Vein endothelial cell (primary cell): ENCODE measurements at places on chromosomes 2 and 18. TPM values are rescaled to one million over a fixed set of nuclear protein-coding genes. Genes with fewer than 3 reads are reported as not detected.

Gene ANKAR
- 7.9 and 10.5 TPM in 2 replicates for total RNA-seq

Gene FAP
- total RNA-seq = 0.98 and 4.5 TPM in 2 replicates

Gene VWA3B
- total RNA-seq = not detected in 2 replicates

Gene C2orf66
- total RNA-seq = under 0.01 and 0.38 TPM in 2 replicates

Gene MAIP1
- 25.7 and 26.1 TPM in 2 replicates for total RNA-seq

Gene NETO1
- not detected in 2 replicates for total RNA-seq

Gene GRB14
- 5.1 and 5.9 TPM in 2 replicates for total RNA-seq

Gene FAM237A
- total RNA-seq = not detected in 2 replicates

Gene CHRND
- not detected in 2 replicates for total RNA-seq

Gene POTEJ
- total RNA-seq = 0.19 and 0.65 TPM in 2 replicates

Gene ABCG5
- total RNA-seq = not detected in 2 replicates

Gene SMAD2
- 37.6 and 138 TPM in 2 replicates for total RNA-seq

Gene PTPN18
- total RNA-seq = 25.1 and 28.1 TPM in 2 replicates

Gene COA5
- 12.0 and 13.1 TPM in 2 replicates for total RNA-seq

Gene ADD2
- 1.2 and 1.3 TPM in 2 replicates for total RNA-seq

Gene CIDEA
- 3.9 and 6.4 TPM in 2 replicates for total RNA-seq

Gene B3GNT7
- 0.33 and 0.67 TPM in 2 replicates for total RNA-seq

Gene ATOH8
- total RNA-seq = 13.2 and 17.0 TPM in 2 replicates

Gene KCNE4
- total RNA-seq = under 0.01 and 0.10 TPM in 2 replicates

Gene SLC11A1
- under 0.01 and 0.10 TPM in 2 replicates for total RNA-seq

Gene ACTG2
- total RNA-seq = 0.67 TPM in 1 of 2 replicates, not detected in the other

Gene DPP10
- total RNA-seq = not detected in 2 replicates

Gene SF3B6
- 112 and 115 TPM in 2 replicates for total RNA-seq

Gene CYP27C1
- not detected in 2 replicates for total RNA-seq

Gene ARPC2
- total RNA-seq = 459 and 566 TPM in 2 replicates

Gene MFSD6
- total RNA-seq = 4.0 and 6.2 TPM in 2 replicates

Gene ADRA2B
- total RNA-seq = under 0.01 TPM in 1 of 2 replicates, not detected in the other

Gene ALKAL2
- total RNA-seq = not detected in 2 replicates

Gene ABHD1
- total RNA-seq = under 0.01 TPM in 1 of 2 replicates, not detected in the other

Gene INHBB
- 6.9 and 8.2 TPM in 2 replicates for total RNA-seq

Gene IL36A
- not detected in 2 replicates for total RNA-seq

Gene MERTK
- total RNA-seq = 35.0 and 41.8 TPM in 2 replicates

Gene IL1B
- 0.19 and 0.33 TPM in 2 replicates for total RNA-seq

Gene TMEM169
- total RNA-seq = 0.48 TPM in 1 of 2 replicates, not detected in the other

Gene IGFBP2
- total RNA-seq = 9.6 and 17.3 TPM in 2 replicates

Gene DYSF
- 148 and 182 TPM in 2 replicates for total RNA-seq

Gene SLC66A2
- total RNA-seq = 33.7 and 40.5 TPM in 2 replicates

Gene CYRIA
- 31.4 and 38.0 TPM in 2 replicates for total RNA-seq
